ENCODE measurements at places on chromosomes 7 and 10.

DNA sequence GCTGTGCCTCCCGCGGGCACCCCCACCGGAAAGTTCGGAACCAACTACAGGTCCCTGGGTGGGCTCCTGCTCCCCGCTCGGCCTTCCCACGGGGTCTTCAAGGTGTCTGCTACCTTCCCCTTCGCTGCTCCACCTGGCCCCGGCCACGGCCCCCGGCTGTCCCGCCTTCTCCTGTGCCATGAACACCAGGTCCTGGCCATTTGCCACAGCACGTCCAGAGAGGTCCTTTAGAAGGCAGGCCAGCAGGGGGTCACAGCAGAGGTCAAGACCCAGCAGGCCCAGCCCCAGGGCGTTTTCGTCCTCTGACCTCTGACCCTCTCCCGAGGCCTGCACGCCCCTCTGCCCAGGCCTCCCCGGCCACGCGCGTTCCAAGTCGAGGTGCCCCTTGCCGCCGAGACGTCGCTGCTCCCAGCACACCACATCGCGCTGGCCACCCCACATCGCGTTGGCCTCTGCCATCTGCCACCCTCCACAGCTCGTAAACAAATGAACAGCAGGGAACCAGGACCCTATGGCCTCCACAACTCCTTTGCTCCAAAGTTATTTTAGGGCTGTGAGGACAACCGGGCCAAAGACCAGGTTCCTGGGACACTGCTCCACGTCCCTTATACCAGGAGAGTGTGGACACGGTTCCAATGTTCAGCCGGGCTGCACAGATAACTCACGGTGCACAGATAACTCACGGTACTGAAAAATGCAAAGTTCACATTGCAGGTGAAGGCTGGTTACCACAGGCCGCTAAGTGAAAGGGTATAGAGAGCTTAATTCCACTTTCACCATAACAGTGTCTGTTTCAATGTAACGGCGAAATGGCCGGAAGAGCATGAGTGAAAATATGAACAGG is 74.3 kb downstream of the CFAP46 start:
- DNase-seq = peak; percentile 16

DNA sequence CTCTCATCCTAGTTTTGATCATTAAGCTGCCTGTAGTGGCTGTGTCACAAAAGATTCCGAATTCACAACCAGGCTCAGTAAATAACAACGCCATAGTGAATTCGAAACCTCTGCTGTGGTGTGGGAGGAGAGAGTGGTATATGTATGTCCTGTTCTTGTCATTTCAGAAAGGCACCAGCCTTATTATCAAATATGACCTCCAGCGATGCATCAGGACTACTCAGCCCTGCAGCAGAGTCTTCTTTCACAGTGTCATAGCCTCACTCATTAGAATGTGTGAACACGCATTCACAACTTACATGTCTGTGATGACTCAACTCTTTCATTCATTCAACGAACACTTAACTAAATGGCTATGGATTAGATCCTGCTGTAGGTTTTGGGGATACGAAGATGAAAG is 15.3 kb downstream of the AOC1 start:
- DNase-seq = no peak

- no peak for DNase-seq
Measured at GRCh38 chr7:22138106-22138505, 192.4 kb upstream of the CDCA7L start.

DNA sequence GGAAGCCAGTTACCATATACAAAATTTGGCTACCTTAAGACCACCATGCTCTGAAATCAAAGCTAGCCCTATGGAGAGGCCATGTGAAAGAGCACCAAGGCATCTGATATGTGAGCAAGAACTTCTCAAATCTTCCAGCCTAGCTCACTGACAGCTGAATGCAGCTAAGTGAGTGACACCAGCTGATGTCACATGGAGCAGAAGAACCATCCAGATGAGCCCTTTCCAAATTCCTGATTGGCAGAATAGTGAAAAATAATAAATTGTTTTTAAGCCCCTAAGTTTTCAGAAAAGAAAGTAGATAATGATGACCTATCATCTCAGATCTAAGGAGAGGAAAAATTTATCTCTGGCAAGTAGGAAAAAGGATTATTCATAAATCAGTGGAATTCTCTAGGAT is 85.6 kb downstream of the CRTAC1 start:
- no peak for DNase-seq

DNA sequence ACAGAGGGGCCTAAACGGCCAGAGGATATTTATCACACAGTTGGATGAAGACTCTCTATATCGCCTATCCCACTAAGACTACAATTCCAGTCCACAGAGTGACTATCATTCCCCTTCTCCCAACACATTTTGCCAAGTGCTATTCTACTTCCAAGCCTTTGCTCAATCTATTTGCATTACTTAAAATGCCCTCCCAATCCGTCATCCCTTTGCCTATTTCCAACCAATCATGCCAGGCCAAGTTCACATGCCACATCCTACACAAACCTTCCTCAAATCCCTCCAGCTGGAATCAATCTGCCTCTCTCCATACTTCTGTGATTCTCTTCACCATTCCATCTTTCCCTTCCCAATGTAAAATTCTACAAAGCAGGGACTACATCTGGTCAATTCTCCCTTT is 38.2 kb downstream of the SMURF1 start:
- DNase-seq = no peak

GRCh38 chr10:29033311-29033940 is 255.4 kb upstream of the LYZL1 start:
- no peak for DNase-seq

GRCh38 chr7:95730493-95731280 is 41.7 kb upstream of the DYNC1I1 start:
- DNase-seq = no peak

DNA sequence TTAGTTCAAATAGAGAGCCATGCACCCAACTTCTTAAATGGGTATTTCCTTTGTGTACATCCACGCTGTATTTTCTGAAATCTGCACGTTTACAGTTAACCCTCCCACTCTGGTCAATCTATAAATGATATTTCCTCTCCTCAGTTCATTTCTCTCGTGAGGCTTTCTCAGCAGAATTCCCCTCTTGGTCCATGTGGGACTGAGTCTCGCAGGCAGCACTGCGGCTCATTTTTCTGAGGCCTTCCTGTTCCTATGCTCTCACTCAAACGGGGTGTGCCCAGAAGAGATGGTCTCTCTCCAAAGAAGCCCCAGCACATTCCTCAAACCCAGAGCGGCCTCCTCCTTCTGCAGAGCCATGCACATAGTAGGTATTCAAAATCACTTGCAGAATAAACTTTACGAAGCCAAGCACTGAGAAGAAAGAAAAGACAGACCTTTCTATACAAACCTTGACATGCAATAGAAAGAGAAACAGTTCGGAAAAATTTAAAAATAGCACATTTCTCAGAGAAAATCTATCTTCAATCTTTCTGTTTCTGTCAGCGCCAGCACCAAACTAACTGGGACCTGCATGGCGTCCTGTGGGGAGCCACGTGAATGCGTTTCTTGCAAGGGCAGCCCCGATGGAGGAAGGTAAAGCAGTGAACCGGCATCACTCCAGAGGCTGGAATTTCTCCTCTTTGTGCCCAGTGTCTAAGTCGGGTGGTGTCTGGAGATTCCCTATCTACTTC is 77.1 kb downstream of the HIPK2 start:
- DNase-seq = no peak

GRCh38 chr7:88276605-88277153 is 30.0 kb downstream of the STEAP4 start:
- no peak for DNase-seq

- no peak for DNase-seq
Measured at GRCh38 chr10:72792288-72792687, 100.3 kb downstream of the MCU start.

DNA sequence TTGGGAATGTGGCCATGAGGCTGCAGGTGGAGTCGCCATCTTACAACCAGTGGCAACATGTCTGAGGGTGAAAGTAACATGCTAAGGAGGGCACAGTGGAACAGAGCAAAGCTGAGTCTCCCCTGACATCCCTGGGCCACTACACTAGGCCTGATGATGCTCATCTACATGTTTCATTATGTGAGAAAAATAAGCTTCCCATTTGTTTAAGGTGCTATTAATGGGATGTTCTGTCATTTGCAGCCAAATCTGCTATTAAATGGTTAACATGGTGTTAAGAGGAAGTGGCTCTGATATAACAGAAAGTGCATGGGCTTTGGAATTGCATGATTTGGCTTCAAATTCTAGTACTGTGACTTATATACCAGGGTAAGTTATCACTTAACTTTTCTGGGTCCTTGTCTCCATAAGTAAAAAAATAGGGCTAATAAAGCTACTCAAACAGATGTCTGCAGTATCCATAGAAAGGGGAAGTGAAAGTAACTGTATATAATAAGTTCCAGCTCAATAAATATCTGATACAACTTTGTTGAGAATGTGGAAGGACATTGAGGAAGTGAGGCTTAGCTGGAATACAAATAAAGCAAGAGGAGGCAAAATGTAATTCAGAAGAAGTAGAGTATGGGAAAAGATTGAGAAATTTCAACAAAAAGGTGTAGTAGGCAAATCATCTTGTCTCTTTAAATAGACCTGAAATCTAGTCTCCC is 158.9 kb downstream of the RTKN2 start:
- DNase-seq = no peak

- DNase-seq = peak; percentile 48
Measured at GRCh38 chr10:48792687-48793096, 108.0 kb downstream of the WDFY4 start.

- DNase-seq = no peak
Measured at GRCh38 chr7:155191137-155191536, 106.5 kb upstream of the INSIG1 start.

- no peak for DNase-seq
Measured at GRCh38 chr10:97325754-97326153, 6.7 kb downstream of the FRAT1 start.

DNA sequence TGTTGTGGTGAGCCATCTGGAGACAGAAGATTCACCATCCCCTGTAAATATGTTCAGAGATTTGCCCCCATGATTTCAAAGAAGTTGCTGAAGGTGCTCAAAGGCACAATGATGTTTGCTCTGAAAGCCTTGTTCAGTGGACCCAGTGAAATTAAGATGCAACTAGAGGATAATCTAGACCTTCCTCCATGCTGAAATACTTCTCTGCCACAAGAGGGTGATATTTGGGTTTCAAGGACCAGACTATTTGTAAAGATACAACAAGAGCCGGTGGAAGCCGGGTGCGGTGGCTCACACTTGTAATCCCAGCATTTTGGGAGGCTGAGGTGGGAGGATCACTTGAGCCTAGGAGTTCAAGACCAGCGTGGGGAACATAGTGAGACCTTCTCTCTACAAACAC is 13.5 kb upstream of the MSRB2 start:
- DNase-seq = no peak

DNA sequence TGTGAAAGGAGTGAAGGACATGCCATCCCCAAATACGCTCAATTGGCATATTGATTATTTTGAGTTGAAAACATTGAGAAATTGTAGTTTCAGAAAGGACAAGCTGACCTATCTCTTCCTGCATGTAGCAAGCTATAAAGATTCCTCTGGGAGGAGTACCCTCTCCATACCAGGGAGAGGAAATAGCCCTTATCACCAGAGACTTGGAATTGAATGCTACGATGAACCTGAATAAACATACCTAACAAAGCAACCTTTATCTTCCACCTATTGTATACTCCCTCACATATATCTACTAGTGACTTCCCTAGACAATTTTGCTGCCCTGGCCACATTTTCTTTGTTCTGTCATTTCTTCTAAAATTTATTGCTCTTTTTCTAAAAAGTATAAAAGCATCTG is 150.2 kb upstream of the EEPD1 start:
- no peak for DNase-seq

DNA sequence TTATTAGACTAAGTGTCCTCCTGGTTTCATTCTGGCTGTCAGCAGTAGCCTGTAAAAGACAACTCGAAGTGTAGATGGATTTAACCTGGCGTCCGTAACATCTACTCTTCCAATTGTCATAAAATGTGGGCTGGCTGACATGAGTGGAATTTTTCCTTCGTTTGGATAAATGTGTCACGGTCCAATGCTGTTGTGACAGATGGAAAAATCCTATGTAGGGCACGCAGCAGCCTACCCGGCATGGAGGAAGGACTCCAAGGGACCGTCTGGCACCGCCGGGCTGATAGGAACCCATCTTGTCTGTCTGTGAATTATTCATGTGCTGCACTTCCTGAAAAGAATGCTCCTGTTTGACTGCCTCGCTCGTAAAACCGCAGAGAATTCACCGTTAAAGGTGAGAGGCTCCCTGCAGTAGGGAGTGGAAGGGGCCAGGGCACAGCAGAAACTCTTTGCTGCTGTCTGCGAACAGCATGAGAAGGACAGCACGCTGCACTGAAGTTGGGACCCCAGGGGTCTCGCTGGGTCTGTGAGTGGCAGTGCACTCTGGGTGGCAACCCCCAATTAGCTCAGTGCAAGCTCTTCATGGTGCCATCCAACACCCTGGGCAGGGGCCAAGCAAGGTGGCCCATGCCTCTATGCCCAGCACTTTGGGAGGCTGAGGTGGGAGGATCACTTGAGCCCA is 1.6 kb upstream of the ORAI2 start:
- no peak for DNase-seq

DNA sequence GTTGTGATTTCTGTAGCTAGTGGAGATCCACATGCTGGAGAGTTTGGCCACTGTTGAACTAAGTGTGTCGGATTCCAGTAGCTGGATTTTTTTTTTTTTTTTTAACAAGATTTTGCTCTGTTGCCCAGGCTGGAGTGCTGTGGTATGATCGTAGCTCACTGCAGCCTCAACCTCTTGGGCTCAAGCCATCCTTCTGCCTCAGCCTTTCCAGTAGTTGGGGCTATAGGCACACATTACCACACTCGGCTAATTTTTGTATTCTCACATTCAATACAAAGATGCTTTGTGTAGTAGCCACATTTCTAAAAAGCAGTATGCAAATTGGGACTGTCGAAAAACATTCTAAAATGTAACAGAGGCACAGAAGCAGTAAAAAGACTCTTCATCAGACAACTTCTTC is 63.5 kb downstream of the RABGEF1 start:
- no peak for DNase-seq

- DNase-seq = no peak
Measured at GRCh38 chr10:93568105-93568390, 1.6 kb downstream of the FFAR4 start.

DNA sequence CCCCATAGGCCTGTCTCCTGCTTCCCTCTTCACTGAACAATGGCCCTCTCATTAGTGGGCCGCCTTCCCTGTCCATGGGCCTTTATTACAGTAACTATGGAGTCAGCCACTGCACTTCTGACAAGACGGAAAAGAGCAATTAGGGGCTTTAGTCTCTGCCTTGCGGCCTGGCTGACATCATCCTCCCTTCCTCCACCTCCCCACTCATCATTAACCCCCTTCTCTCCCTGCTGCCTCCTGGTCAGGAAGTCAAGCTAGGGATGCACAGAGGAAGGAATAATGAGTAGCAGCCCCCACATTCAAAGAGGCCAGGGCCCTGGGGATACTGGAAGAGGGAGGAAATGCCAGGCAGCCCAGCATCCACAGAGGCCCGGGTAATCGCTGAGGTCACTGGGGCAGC is 101.6 kb upstream of the PLXNA4 start:
- DNase-seq = no peak

All from right hindlimb (tissue), 1 donor.